ENCODE measurements at places on chromosomes 7 and 10. TPM values are rescaled to one million over a fixed set of nuclear protein-coding genes. Genes with fewer than 3 reads are reported as not detected.

Gene AKR1E2
- total RNA-seq = 5.4 TPM

Gene IL15RA
- 11.6 TPM for total RNA-seq

GRCh38 chr10:60288256-60288655 lies 101.4 kb downstream of the ANK3 start:
- no peak for DNase-seq

DNA sequence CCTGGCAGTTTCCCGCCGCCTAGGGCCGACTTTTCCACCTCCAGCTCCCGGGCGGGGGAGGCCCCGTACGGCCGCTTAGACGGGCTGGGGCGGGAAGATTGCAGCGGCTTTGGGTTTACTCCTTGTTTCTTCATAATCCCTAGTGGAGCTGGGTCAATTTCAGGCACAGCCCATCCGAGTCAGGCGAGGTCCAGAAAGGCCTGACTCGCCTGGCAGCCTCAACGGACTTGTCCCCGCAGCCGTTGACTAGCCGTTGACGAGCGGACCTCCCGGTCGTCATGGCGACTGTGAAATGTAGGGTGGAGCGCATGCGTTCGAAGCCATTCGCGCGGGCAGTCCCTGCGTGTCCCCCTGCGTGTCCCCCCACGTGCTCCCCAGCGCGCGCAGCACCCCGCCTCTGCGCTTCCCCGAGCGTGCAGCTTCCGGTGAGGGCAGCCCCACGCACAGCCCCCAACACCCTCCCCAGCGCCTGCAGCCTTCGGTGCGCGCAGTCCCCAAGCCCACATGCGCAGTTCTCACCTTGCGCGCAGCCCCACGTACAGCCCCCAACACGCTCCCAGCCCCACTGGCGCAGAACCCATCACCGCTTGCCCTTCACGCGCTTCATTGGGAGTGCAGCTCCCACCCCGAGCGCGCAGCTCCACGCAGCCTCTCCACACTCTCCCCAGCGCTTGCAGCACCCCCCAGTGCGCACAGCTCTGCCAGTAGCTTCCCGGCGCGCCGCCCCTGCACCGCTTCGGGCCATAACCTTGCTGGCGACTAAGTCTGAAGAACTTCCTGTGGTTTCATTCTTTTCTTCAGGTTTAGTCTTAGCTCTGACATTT lies 67.8 kb downstream of the TBX20 start:
- DNase-seq = peak; percentile 79

- no peak for DNase-seq
These were observed 48.0 kb upstream of the NCF1 start for GRCh38 chr7:74725840-74726239.

DNA sequence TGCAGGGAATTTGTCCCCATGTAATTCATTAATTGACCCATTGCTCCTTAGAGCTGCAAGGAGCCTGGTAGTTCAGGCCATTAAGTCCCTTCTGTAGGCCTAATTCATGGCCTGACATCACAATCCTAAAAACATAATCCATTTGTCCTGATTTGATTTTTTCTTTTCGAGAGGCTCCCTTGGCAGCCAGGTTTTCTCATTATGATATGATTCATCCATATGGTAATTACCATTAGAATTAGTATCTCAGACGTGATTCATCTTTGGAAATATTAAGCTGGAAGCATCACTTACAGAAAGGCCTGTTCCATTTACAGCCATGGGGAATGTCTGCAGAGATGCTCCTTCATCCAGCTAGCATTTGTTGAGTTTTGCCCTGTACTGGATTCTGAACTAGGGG lies 128.5 kb downstream of the PLCE1 start:
- no peak for DNase-seq

DNA sequence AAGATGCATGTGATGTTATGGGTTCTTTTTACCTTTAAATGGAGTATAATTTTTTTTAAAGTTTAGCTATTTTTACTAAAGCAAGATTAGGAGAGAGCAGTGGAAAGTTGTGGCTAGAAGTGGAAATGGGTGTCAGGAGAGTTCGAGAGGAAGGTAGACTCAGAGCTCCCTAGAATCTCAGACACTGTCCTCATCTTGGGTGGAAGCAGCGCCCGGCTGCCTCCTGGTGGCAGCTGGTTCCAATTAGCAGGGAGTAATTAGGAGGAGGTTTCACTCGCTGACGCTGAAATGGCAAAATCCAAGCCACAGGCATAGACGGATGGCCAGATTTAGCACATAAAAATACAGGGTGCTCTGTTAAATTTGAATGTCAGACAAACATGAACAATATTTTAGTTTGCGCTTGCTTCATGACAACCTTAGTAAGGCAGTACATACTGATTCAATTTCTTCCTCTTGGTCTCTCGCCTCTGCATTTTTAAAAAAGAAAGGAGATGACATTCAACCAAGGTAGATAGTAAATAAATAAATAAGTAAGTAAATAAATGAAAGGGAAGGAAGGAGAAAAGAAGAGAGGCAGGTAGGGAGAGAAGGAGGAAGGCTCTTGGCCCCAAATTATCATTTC lies 58.5 kb downstream of the LGI1 start:
- DNase-seq = peak; percentile 85

- DNase-seq = no peak
These were observed 32.0 kb downstream of the AUTS2 start for GRCh38 chr7:69630292-69630691.

DNA sequence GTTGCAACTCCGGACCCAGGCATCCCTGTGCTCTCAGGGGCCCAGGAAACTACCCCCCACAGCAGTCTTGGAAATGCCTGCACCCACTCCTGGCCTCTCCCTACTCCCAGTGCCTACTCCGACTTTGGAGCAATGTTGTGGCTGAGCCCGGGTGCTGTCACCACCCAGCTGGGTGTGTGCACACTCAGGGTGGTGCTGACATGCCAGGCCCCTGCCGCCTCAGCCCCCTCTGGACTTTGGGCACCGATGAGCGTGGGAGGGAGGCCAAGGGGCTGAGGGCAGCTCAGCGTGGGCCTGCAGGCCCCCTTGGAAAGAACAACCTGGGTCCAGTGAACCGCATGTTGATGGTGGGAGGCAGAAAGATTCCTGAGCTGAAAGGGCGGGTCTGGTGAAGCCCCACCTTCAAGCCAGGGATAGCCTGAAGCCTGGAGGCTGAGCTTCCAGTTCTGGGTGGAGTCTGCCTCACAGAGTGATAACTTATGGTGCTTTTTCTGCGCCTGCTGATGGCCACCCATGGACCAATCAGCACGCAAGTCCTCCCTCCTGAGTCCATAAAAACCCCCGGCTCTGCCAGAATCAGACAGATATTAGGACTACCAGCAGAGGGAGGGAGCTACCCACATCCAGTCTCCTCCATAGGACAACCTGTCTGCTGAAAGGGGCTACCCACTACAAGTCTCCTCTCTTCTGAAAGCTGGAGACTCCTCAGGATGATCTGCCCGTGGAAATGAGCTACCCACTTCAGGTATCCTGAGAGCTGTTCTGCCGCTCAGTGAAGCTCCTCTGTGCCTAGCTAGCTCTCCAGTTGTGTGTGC lies 380.4 kb upstream of the SORCS1 start:
- DNase-seq = no peak

All from Right ventricle myocardium inferior (tissue), 1 donor.